ENCODE measurements at places on chromosomes 11 and 22. TPM values are rescaled to one million over a fixed set of nuclear protein-coding genes. Genes with fewer than 3 reads are reported as not detected.

DNA sequence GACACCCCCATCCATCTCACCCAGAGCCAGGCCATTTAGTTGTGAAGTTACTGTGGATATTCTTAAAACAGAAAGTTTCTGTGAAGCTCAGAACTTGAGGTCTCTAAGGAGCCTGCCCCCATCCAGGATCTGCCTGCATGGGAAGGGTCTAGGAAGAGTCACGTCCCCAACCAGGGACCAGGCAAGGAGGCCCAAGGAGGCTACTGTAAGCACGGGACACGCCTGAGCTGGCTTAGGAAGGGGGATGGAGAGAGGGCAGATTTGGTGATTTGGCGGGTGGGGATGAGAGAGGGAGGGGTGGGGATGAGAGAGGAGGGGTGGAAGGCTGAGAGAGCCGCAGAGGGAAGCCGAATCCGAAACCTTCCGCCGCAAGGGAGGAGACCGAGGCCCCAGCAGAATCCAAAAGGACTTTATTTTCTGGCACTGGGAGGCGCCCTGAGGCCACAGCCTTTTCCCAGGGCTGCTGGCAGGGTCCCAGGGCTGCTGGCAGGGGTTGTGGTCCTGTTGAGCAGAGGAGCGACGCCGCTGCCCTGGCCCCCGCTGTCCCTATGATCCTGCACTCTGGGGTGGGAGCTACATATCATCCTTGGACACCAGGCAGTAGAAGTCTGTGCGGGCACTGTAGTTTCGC, 9.4 kb downstream of the SIGIRR start:
- no peak for DNase-seq

SAA4 gene
- not detected for total RNA-seq

SPDYC gene
- not detected for total RNA-seq

GRCh38 chr11:34343153-34343552, 14.7 kb downstream of the ABTB2 start:
- no peak for DNase-seq

DNA sequence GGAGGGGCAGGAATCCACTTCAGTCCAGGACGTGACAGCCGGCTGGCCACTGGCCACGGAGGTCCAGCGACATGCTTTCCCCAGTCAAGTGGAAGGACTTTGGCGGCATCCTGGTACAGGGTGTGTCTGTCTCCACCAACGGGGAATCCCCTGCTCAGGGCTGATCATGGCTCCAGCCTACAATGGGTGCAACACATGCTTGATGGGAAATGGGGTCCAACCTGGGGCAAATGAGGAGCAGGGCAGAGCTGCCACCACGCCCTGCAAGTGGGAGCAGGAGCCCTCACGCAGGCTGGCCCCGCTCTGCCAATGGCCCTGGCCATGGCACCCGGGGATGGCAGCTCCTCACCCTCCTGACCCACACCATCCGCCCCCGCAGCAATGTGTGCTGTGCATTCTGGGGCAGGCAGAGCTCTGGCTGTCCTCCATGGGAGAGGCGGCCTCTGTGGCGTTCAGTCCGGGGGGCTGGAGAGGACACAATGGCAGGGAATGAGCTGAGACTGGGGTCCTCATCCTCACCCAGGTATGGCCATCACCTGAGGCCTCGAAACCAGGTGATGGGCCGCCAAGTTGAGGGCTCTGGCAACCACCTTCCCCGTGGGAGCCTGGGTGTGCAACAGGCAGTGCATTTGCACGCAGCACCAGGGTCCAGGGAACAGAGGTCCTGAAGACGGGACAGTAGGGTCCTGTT, 5.8 kb upstream of the SEPTIN5 start:
- DNase-seq = peak; percentile 11

- DNase-seq = no peak
These were observed 16.2 kb downstream of the MISFA start for GRCh38 chr11:18615628-18616392.

JOSD1 gene
- 51.0 TPM for total RNA-seq

Measured in glutamatergic neuron (in vitro differentiated cells).